Testis (tissue), 5 donors: ENCODE measurements at places on chromosomes 5 and 9. TPM values are rescaled to one million over a fixed set of nuclear protein-coding genes. Genes with fewer than 3 reads are reported as not detected.

Gene CAMK2A
- 0.24 TPM for total RNA-seq

Gene CHSY3
- total RNA-seq = 2.4 TPM

Gene CER1
- total RNA-seq = 0.47 TPM

Gene AQP7
- total RNA-seq = 37.6 TPM

Gene CNTFR
- 16.0 TPM for total RNA-seq

Gene CNTNAP3B
- total RNA-seq = 40.8 TPM

Gene JADE2
- 67.2 TPM for total RNA-seq

Gene PTAR1
- 72.2 TPM for total RNA-seq

Gene OTP
- 0.39 TPM for total RNA-seq

Gene HTR4
- 0.63 TPM for total RNA-seq

Gene WDR38
- 3.2 TPM for total RNA-seq

Gene CD72
- total RNA-seq = 0.63 TPM

Gene PCDHB3
- 6.5 TPM for total RNA-seq

Gene LCN15
- not detected for total RNA-seq
